ENCODE measurements at places on chromosomes 6 and 20.

DNA sequence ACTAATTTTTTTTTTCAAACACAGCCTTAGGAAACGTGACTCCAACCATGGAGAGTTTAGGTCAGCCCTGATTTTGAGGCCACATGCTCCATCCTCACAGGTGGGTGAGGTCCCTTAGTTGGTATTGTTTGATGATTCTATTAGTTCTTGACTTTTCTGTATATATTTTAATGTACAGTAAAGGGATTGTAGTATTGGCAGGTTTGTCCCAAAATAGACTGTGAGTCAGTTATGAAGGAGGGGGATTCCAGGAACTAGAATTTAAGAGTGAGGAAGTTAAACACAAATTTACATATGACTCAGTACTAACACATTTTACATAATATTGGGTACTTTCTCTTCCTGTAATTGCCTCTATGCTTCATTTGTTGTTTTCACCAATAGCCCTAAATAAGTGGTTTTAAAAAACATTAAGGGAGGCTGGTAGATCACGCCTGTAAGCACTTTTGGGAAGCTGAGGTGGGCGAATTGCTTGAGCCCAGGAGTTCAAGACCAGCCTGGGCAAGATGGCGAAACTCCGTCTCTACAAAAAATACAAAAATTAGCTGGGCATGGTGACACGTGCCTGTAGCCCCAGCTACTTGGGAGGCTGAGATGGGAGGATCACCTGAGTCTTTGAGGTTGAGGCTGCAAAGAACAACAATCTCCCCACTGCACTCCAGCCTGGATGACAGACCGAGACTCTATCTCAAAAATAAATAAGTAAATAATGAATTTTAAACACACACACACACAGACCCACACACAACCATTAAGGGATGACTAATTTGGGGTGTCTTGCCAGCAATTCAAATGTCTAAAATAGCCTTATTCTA is 81.8 kb downstream of the SGK1 start:
- peak; percentile 53 for DNase-seq

- no peak for DNase-seq
These were observed 128.8 kb downstream of the DHX35 start for GRCh38 chr20:39090906-39091305.

DNA sequence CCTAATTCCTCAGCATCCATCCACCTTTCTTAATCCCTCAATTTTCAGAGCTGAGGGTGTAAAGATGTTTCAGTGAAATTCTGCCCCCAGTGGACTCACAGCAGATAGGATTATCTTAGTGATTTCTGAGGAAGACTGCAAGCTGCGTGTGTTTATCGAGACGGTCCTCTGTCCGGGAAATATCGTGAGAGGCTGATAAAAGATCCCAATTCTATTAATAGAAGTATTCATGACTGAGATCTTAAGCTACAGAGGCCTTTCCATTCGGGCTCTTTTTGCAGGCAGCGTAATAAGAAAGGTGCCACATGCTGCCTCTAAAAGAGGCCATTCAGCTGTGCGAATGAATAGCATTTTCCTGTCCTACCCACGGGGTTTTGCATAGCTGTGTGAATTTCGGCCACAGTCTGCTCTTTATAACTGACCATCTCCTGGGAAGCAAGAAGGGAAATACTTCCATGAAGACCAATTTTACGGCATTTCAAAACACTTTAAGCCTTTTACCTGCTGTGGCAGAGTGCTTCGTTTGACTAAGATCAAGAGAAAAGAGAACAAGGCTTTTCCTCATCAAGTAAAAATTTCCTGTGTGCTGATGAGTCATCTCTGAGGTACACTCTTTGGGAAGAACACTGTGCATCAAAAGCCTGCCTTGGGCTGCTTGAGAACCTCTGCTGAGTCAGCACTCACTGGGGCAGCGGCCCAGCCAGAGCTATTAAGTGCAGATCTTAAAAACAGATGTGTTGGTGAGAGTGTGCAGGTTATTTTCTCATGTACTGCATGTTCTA is 208.8 kb downstream of the ARHGAP18 start:
- DNase-seq, result peak; percentile 88

- DNase-seq, result peak; percentile 74
These were observed 5.5 kb downstream of the MDGA1 start for GRCh38 chr6:37691904-37692806.

GRCh38 chr6:109760208-109760607 is 69.1 kb downstream of the FIG4 start:
- no peak for DNase-seq

- DNase-seq, result no peak
These were observed 25.5 kb downstream of the RNF144B start for GRCh38 chr6:18412644-18413043.

DNA sequence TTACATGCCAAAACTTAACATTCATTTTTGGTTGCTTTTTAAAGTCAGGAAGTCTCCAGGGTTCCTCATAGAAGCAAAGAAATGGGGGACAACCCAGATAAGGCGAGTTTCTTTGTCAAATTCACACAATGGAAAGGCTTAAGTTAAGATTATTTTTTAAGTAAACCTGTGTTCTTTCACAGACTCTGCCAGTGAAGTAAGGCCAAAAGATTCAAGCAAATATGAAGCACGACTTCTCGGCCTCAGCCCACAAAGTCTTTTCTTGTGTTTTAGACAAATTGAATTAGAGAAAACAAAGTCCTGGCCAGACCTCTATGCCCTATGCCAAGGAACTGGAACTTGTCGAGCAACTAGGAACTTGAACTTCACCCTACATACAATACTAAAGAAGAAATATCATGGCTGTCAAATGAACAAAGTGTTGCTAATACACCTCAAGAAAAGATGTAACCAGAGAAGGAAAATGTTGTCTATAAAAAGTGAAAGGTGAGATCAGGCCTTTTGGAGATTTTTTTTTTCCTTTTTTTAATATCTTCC is 540.0 kb upstream of the JARID2 start:
- DNase-seq, result no peak

DNA sequence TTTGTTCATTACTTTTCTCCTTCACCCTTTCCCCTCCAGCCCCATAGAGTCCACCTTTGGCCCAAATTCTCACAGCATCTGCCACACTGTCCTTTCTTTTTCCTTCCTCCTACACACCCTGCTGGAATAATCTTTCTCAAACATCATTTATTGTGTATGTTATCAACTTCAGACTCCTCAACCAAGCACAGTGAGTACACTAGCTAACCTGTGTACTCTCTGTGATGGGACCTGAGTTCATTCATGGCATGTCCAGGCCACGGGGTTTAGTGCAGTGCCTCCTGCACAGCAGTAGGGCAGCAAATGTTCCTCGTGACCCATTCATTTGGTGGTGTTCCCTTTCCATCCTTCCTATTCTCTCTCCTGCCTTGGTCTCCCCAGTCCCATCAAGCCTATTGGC is 7.1 kb upstream of the ARMC12 start:
- DNase-seq, result no peak

- no peak for DNase-seq
These were observed 30.1 kb downstream of the PRDM1 start for GRCh38 chr6:106116125-106116832.

DNA sequence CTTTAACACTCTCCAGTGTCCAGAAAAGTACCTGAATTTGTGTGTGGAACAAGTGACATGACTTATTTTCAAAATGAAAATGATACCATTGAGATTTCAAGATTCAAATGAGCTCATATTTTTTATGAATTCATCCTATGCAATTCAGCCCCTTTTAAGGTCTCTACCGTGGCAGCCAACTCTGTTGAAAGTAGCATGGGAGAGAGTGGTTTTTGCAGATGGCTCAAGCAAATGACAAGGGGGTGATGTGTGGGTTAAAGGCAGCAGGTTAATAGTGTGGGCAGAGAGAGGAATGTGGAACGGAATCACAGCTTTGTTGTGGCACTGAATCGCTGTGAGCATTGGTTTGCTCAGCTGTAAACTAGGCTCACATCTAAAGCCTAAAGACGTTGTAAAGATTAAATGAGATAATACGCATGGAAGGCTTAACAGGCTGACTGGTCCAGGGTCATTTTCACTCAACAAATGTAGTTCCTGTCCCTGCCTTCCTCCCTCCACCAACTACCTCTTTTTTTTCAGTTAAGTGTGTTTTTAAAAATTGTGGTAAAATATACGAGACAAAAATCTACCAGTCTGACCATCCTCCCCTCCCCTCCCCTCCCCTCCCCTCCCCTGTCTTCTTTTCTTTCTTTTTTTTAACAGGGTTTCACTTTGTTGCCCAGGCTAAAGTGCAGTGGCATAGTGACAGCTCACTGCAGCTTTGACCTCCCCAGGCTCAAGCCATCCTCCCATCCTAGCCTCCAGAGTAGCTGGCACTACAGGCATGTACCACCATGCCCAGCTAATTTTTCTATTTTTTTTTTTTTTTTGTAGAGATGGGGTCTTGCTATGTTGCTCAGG is 114.7 kb upstream of the ZNF217 start:
- no peak for DNase-seq

DNA sequence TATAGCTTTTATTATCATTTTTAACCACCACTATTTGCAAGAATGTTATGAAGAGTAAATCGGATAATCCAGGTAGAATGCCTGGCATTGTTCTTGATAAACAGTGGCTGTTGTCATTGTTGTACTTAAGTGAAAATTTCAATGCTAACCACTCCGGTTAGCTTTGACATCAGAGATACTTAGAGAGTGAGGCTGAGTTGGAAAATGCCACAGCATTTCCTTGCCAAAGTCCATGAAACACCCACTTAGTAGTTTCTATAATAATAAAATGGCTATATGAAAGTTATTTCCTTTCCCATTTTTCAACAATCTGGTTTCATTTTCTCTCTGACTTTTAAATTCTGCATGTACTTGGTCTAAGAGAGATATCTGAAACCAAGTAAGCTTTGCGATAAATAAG is 132.0 kb downstream of the CDK19 start:
- DNase-seq, result no peak

GRCh38 chr6:30884521-30885480 is 482 bp downstream of the DDR1 start:
- peak; percentile 60 for DNase-seq

DNA sequence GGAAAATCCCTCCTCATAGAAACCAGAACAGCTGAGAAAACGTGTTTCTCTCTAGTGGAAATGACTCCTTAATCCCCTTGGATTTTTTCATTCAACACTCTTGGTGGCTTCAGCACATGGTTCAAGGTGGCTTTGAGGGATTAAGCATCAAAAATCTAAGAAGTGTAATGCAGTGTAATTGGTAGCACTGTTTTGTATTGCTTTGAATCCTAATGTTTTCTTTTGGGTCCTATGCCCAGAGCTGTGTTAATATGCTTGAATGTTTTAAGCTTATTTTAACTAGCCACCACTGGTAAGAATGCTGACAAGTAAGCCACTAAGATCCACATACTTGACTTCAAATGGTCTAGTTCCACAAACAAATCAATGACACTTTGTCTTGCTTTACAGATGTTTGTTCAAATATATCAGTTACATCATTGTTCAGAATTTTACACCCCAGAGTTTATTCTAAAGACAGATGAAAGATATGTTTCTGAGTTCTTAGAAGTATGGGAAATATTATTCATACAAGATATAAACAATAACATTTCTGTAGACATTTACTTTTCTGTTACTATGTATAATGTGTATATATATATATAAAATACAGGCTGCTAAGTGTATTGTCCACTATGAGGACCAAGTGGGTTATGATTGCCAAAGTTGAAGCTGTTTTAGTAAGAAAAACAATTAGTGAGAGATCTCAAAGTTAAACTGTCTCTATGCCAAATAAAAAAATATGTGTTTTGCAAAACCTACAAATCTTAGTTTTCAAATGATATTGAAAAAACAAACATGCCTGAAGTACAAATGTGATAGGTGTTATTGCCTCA is 220.8 kb downstream of the OGFRL1 start:
- no peak for DNase-seq

GRCh38 chr6:113329942-113330635 is 527.1 kb upstream of the MARCKS start:
- no peak for DNase-seq

DNA sequence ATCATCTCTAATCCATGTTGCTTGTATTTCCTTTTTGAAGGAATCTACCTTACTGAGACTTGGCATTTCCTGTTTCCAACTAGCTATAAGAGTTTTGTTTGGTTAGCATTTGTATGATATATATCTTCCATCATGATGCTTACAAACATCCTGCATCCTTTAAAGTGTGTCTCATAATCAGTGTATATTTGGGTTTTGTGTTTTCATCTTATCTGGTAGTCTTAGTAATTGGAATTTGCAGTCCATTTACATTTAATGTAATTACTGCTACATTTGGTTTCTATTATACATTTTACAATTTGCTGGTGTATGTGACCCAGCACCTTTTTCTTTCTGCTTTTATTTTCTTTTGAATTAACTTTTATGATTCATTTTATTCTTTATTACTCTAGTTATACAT is 12.6 kb downstream of the CENPW start:
- no peak for DNase-seq

DNA sequence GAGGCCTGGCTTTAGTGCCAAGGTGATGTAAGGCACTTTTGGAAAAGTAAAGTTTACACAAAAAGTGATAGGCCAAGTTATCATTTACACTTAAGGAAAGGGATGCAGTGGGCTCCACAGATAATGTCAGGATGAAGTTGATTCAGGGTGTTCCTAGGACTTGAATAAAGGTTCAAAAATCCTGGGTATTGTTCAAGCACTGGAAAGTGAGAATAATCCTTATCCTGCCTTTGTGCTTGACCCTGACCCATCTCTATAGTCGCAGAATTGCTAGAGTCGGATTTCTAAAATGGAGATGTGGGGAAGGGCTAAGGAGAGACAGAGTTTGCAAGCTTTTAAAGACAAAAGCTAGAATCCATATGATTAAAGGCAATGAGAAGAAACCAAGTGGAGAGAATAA is 115.6 kb downstream of the TIAM2 start:
- no peak for DNase-seq

DNA sequence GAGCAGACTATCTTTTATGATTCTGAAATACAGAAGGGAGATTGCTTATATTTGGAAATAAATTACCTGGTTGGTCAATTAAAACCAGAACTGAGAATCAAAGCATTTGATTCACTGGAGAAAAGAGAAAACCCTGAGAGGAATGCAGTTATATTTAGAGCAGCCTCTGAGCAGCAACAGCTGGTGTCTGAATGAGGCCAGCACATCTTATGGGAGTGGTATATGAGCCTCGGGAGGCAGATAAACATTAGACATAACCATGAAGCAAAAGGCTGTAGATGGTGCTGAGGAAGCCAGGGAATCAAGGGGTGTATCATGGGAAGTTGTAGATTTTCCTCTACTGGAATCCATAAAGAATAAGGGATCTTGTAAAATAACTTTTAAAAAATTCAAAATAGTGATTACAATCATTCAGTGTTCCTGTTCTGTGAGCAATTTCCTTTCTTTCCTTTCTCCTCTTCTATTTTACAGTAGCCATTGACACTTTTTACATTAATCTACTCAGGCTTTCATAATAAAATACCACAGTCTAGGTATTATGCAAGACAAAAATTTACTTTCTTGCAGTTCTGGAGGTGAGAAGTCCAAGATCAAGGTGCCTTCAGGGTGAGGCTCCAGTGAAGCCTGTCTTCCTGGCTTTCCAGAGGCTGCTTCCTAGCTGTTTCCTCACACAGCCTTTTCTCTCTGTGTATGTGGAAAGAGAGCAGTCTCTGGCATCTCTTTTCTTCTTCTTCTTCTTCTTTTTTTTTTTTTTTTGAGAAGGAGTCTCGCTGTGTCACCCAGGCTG is 32.8 kb upstream of the ENPP5 start:
- DNase-seq, result no peak

All from RWPE1 (cell line).